Mesenchymal stem cell (in vitro differentiated cells and primary cell): ENCODE measurements at places on chromosomes 5 and 9.

DNA sequence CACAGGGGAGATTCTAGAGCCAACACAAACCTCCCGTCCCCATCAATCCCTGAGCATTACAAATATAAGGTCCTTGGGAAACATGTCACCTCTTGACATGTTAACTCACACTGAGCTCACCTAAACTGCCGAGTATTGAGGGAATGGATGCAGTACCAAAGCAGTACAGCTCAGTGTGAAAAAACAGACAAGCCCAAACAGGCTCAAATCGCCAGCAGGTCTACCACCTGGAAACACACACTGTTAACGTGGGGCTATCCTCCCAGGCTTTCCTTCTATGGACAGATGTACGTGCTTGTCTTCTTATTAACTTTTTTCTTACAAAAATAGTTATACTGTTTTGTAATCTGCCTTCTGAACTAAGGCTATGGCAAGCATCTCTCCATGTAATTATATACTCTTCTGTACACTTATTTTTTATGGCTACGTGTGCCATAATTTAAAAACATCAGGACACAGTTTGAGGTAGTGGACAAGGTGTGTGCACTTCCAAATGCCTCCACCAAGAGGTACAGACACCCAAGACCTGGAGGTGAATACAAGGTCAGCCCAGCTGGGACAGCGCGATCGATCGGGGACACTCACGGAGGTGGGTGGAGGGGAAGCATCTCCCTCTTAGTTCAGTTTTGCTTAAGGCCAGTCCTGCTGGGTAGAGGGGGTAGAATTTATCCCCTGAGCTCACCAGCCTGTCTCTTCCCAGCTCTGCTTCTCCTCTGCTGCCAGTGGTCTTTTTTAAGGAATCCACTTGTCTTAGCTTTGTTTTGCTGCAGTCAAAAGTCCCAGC is 76.5 kb downstream of the DAP start:
- no peak for DNase-seq

DNA sequence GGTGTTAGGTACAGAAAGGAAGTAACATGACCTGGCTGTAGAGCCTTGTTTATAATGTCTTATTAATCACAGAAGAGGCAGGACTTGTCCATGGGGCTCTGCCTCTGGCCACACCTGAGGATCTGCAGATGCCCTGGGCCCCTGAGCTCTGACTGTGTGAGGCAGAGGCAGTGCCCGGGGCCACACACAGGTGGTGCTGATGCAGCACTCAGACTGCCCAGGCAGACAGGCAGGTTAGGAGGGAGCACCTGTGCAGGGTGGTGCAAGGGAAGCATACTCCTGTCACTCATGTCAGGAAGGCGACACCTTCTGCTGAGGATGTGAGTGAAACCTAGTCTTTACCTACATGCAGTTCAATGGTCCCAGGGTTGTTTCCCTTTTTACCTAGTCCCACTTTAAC is 88.7 kb downstream of the CFAP90 start:
- DNase-seq, result no peak

DNA sequence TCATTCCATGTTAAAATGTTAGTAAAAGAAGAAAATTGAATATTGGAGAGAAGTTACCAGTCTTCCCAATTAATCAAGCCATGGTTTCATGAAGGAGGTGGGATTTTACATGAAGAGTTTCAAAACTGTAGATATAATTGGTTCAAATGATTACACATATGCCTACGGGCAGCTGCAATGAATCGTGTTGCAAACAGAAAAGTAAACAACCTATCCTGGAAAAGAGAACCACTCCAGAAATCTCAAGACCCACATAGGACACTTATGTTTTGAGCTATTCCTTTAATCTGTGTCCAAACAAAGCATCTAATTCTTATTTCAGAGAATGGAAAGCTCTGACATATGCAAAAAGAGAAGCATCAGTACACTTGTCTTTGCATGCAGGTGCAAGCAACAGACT is 340.2 kb downstream of the NDUFS4 start:
- no peak for DNase-seq

DNA sequence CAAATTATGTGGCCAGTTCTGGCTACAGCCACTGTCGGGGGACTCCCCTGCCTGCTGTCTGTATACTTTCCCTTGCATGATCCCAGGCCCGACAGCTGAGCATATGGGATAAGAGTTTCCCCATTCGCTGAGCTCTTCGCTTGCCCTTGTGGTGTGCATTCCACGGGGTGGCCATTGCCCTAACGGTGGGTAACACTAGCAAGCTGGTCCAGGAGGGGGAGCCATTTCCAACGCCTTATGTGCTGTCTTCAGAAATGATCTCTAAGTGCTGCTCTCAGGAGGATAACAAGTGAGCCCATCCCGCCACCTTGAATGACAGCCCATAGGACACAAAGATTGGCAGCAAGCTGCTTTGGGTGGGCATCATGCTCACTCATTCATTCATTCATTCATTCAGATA is 190.9 kb downstream of the FSTL4 start:
- DNase-seq, result peak; percentile 9

DNA sequence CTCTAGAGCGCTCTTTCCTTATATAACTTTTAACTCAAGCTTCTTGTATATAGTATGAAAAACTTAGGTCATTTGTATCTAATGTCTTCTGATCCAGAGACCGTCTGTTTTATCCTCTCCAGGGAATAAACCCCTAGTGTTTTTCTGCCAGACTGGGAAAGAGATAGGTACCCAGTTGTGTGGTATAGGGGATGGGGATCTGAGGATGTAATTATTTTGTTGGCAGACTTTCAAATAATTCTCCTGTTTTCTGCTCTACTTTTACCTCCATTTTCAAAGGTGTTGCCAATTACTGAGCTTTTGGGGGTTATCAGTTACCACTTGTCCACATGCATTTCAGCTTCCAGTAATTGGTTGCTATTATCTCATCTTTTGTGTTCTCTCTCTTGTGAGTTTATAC is 17.9 kb downstream of the CCDC171 start:
- DNase-seq, result no peak

GRCh38 chr5:108145351-108145750 is 236.5 kb downstream of the FBXL17 start:
- DNase-seq, result peak; percentile 22

- DNase-seq, result no peak
Observed at GRCh38 chr9:7097785-7098752, 340.3 kb downstream of the KDM4C start.

- peak; percentile 94 for DNase-seq
Observed at GRCh38 chr9:32552172-32552872, at the start of the genes SMIM27 and TOPORS. Gene SMIM27 (plus strand): TSS chr9:32552327. CDS start chr9:32552435, 108 bp downstream. Gene TOPORS (minus strand): TSS chr9:32552586. CDS start chr9:32552436, 150 bp downstream.

DNA sequence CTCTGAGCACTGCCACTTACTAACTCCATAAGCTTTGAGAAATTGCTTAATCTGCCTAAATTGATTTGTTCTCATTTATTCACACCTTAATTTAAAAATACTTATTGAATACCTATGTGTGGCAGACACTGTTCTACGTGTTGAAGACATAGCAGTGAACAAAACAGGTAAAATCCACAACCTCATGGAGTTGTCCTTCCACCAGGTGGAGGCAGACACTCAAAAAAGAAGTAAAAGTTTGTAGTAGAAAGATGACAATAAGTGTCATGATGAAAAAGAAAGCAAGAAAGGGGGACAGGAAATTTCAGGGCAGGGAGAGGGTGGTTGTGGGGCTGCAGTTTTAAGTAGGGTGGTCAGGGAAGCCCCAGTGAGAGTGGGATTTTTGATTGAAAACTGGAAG is 94.9 kb downstream of the SREK1 start:
- DNase-seq, result no peak

DNA sequence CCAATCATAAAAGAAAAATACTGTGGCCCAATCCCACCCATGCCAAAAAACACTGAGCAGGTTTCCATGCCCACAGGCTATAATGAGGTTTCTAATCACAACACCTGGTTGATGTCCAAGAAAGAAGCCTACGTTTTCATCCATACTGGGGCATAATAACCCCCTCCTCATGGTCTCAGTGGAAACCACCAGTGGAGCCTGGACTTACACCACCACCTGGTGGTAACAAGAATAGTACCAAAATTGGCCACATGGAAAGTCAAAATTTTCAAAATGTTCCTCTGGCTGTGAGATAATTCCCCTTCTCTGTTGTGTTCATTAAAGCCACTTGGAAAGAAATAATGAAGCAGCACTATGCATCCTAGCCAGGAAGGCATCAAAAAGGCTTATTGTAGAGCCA is 687.3 kb upstream of the ST8SIA4 start:
- DNase-seq, result no peak

- no peak for DNase-seq
Observed at GRCh38 chr9:101463397-101463796, 27.8 kb upstream of the ALDOB start.

GRCh38 chr5:54310433-54311175 is at the start of gene ARL15:
Gene ARL15 (minus strand): TSS chr5:54310573.
- DNase-seq, result peak; percentile 98

DNA sequence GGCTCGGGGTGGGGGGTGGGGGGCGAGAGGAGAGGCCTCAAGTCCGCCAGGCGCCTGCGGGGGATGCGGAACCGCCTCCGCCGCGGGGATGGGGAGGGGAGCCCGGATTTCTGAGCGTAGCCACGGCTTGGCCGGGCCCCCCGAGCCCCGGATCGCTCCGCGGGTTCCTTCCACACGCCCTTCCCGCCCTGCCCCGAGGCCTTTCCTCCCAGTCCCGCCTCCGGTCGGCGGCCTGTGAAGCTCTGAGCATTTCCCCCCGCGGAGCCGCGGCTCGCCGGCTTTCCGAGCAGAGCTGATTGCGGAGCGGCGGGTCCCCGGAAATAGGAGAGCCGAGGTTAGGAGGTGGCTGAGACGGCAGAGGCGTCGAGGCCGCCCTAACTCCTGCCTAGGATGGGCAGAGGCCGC is 6.1 kb downstream of the IRX4 start:
- no peak for DNase-seq

DNA sequence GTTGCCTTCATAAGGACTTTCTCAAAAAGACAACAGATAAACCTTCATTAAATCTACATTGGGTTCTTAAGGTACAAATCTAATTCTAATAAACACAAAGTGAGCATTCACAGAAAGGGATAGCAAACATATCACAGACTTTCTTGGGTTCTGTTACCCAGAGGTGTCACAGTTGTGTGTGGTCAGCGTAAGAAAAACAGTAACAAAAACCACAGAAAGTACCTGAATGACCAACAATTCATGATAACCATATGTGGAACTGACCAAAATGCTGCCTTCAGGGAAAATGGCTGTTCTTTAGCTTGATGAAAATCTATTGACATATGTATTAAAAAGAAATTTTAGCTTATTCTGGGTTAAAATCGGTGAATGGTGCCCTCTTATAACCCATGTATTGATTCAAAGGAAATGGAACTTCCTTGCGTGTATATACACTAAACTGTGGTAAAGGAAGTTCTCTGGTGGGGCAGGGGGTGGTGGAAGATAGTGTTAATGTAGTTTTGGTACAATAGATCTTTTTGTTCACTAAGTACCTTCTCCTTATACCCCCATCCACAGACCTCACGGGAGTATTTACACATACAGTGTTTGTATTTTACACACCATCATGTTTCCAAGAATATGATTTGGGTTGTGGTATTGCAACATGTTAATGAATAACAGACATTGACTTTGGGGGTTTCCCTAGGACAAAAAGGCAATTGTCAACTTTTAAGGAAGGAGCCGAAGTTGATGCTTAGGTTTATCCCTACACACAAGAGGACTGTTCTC is 152.5 kb downstream of the APBA1 start:
- DNase-seq, result no peak

GRCh38 chr5:87829217-87829551 is 416.5 kb upstream of the CCNH start:
- peak; percentile 76 for DNase-seq

GRCh38 chr5:43244823-43245565 is 53.0 kb downstream of the NIM1K start:
- DNase-seq, result no peak

GRCh38 chr5:35785601-35786085 is 71.0 kb upstream of the IL7R start:
- DNase-seq, result peak; percentile 18

DNA sequence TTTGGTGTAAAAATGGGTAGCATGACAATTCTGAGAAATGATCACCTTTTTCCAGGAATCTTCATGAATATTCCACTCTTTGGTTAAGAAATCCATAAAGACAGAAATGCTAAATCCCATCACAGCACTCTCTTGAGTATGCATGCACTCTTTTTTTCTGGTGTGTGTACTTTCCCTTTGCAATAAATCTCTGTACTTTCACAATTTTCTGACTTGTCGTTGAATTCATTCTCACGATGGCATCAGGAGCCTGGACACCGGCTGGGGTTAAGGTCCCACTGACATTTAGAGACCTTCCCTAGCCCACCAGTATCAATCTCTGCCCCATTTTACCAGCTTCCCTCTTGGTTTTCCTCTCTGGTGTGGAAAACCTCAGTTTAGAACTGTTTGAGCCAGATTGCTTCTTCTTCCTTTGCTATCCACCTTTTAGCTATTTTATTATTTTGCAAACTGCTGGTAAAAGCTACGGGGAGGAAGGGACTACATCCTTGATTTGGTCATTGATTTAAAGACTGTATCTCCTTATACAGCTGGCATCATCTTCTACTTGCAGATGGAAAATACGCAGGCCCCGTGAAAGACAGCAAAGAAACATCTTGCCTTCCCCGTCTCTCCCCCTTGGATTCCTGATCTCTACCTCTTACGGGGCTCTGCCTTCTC is 59.9 kb upstream of the ZFR start:
- no peak for DNase-seq

- DNase-seq, result peak; percentile 57
Observed at GRCh38 chr5:136511046-136511445, 145.7 kb upstream of the TRPC7 start.

DNA sequence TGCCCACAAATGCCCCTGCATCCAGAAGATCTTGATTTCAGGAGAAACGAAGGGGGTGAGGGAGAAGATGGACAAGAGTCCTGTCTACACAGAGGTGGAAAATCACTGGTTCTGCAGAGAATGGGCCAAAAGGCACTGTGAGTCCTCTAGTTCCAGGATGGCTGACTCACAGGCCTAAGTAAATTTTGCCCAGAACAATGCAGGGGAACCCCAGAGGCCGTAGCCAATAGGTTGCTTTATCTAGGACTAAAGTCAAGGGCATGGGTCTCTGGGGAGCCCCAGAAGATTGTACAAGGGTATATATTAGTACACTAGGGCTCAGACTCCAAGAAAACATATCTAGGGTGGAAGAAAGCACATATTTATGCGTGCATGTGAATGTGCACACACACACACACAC is 98.0 kb downstream of the SLIT3 start:
- DNase-seq, result no peak

DNA sequence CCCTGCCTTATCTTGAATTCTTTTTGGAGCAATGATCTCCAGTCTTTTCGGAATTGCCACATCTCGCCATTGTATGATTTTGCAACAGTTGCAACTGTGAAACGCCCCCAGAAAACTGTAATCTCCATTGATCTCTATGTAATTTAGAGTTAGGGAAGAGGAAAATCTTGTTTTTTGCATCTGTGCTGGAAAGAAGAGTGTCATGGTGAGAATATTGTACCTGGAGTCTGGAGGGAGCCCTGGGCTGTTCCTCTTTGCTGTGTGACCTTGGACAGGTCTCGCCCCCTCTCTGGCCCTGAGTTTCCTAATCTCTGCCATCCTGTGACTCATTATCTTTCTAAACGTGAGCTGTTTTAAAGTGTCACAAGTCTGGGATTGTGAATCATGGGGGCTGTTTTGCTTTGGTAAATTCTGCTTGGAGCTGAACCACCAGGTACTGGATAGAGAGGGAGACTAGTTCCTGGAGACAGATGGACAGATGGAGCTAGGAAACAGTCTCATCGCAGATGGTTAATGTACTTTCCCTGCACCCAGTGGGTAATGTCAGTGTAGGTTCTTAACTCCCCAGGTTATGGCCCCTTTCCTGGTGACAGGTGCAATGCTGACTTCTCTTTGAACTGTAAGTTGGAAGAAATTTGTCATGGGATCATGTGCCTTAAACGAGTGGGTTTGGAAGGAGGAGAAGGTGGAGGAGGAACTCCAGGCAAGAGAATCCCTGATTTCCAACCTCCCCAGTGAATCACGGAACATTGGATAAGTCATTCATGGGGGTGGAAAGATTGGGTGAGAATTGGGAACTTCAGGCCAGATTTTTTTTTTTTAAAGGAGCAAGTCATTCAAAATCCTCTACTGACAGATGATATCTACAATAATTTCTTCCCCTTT is 19.6 kb downstream of the PPARGC1B start:
- DNase-seq, result peak; percentile 26
